NCI-H1694 (cell line): ENCODE measurements at places on chromosomes 11 and 22.

DNA sequence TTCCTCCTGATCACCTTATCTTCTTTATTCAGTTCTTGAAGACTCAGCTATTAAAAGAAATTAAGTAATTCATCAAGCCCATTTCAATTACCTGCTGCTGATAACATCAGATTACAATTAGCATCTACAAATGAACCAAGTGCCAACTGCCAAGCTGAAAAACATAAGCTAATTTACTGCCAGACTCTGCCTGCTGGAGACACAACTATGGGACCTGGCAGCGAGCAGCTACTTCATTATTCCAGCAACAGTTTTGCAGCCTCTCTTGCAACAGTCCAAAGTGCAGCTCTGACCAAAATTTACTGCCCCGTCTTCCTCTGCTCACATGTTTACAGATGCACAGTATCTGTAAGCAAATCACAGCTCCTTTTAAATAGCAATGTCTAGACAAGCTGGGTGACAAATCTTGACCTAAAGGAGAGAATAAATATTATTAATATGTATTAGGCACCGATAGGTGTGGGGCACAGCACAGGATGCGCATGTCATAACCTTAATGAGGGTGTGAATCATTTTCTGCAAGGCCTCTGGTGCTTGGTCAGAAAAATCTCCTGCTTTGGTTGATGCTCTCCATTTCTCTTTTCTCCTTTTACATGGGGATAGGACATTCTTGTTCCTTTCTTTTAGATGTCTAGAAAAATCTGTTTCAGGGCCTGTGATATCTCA, 232.2 kb upstream of the PITPNB start:
- no peak for DNase-seq

- DNase-seq: no peak
These were observed 393.7 kb downstream of the BRD1 start for GRCh38 chr22:49433717-49434611.

GRCh38 chr11:65424205-65425104, 1.9 kb downstream of the NEAT1 start:
- DNase-seq: peak; percentile 16

DNA sequence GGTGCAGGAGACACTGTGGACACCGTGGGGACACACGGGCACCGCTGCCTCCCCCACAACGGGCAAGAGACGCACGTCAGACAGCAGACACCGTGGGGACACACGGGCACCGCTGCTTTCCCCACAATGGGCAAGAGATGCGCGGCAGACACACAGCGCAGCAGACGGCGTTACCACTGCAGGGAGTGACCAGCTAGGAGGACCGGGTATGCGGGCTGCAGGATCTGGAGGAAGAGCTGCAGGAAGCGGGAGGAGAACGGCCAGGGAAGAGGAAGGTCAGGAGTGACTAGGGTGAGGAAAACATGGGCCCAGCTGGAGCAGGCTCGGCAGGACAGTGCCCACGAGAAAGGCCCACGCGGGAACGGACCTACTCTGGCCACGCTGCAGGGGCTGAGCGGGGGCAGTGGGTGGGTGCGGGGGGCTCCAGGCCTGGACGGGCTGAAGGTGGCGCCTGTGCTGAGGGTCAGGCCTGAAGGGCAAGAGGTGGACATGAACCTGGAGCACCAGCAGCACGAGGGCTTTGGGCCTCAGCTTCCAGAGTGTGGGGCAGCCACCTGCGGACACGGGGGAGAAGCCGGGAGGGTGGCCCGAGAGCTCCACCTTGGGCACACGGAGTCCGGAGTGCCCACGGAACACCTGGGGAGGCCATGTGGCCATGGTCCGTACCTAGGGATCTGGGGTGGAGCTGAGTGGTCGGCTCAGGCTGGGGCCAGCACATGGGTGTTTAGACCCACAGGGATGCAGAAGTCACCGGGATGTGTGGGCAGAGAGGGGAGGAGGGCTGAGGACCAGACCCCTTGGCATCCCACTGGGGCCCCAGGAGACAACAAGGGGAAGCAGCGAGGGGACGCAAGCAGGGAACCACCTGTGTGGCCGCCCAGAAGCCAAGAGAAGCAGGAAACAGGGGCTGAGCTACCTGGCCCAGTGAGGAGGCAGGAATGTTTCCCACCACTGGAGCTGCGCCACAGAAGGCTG, 16.5 kb downstream of the TOLLIP start:
- no peak for DNase-seq

DNA sequence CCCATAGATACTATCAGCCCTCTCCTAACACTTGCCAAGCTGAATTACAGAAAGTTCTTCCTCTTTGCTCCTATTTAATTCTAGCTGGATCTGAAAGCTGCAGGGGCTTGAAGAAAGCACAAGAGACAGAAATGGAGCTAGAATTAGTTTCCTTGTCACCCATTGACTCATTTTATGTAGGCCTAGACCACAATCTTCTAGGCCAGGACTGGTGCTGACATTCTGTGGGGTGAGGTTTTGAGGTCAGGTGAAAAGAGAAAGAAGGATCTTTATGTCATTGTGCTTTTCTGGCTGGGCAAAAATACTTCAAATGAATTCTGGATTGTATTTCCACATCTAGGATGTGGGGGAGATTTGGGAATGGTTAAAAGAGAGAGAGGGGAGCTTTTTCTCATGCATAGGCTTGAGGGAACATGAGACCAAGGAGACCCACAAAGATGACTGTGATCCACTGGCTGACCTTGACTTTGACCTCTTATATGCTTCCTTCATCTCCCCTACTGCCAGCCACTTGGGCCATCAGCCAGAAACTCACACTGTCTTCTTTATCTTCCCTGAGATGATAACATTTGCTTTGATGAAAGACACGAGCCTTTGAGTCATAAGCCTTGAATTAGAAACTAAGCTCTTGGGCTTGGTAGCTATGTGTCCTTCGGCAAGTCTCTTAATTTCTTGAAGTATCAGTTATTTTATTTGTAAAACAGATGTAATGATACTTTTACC, 274.9 kb upstream of the CADM1 start:
- no peak for DNase-seq

- no peak for DNase-seq
These were observed 1.2 kb downstream of the SERGEF start for GRCh38 chr11:18011633-18012032.

DNA sequence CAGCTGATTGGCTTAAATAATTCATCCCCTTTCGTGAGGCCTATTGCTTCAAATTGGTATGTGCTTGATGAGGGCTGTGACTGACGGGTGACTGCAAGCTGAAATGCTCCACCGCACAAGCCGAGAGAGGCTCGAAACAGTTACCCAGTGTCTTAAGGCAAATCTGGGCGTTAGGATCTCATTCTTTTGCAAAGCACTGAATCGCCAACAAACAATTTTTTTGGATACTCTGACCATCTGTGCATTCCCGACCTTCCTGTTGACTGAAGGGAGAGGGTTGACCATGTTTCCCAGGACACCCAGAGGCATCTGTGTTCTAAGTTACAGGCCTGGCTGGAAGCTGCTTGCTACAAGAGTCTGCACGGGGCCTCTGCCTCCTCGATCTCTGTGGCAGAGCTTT, 32.1 kb downstream of the CACNG2 start:
- no peak for DNase-seq

- no peak for DNase-seq
These were observed 213.9 kb upstream of the NARS2 start for GRCh38 chr11:78788533-78788932.

- DNase-seq: no peak
These were observed 22.1 kb upstream of the PSMA1 start for GRCh38 chr11:14542324-14542723.

DNA sequence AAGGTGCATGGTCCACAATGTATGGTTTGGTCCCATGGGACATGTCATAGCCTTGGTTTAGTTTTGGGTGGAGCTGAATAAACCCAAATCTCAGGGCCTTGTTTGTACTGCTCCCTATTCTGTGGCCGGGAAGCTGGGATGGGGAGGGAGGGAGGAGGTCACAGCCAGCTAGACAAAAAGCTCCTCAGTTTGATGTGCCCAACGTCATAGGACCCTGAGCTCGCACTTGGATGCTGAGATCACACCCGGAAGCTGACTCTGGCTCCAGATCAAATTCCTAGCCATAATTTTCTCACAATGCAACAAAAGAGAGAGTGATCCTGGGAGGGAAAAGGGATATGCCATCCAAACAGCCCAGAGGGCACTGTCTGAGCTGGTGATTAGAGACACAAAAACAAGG, 1.5 kb downstream of the HSPB2 start:
- no peak for DNase-seq

DNA sequence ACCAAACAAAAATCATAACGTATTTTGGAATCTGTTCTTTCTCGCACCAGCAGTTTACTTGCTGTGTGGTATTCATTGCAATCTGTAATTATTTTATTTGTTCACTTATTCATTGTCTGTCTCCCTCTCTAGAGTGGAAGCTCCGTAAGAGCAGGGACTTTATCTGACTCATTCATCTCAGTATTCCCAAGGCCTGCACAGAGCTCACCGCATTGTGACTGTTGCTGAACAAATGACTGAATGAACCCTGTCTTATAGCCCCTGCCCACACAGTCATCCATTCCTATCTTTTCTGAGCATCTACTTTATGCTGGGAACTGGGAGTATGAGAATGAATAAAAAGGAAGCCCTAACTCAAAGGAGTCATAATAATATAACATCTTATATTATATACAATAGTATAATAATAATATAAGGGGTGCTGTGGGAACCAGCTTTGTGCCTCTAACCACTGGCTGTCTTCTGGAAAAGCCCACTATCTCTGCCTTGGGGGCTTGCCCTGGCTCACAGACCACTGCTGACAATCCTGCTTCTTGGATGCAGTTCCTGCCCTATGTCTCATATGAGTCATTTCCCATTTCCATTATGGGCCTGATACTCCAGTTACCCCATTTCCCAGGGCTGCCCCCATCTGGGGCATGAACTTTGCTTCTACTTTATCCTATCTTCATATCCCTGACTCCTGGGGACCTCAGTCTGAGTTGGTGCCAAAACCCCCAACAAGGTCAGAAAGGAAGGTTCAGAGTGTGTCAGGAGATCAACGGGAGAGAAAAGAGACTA, 11.0 kb downstream of the XRRA1 start:
- DNase-seq: no peak

DNA sequence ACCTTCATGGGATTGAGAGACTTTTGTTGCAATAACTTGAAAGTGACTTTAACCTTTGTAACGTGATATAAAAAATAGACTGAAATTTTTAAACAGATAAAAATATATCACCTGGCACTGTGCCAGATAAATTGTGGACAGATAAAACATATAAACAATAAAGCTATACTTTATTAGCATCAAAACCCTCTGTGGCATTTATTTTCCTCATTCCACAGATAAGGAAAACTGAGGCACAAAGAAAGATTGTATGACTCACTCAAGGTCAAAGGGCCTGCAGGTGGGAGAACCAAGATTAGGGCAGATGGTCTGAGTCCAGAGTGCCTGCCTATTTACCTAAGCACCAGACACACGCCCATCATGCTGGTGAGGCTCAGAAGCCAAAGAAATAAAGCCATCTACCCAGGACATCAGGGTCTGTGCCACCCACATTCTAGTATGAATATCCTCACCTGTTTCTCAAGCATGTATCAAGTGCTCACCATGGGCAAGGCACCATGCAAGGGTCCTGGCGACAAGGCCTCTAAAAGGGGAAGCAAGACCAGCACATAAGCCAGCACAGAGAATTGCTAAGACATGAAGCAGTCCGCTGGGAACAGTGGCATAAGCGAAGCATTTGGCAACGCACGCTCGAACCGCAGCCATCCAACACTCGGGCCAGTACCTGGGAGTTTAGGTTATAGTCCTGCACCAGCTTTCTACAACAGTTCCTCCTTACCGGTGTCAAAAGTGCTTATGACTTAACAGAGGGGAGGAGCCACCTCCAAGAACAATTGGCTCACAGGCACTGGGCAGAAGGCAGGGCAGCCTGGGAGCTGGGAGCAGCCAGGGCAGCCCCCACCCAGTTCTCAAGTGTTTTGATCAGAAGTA, 17.6 kb downstream of the MYH9 start:
- peak; percentile 7 for DNase-seq

DNA sequence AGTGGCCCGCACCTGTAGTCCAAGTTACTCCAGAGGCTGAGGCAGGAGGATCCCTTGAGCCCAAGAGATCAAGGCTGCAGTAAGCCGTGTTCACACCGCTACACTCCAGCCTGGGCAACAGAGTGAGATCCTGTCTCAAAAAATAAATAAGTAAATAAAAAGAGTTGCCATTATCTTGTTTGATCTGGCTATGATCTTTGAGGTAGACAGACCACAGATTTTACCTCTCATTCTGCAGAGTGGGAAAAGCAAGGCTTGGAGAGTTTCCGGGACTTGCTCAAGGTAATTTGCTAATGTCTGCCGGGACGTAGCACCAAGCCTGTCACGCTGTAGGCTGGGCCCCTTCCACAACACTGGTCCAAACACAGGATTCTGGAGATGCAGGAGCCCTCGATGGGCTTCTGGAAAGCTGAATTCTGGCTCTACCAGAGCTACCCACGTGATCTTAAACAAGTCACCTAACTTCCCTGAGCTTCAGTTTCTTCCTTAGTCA, 6.8 kb downstream of the GRAP2 start:
- DNase-seq: no peak

DNA sequence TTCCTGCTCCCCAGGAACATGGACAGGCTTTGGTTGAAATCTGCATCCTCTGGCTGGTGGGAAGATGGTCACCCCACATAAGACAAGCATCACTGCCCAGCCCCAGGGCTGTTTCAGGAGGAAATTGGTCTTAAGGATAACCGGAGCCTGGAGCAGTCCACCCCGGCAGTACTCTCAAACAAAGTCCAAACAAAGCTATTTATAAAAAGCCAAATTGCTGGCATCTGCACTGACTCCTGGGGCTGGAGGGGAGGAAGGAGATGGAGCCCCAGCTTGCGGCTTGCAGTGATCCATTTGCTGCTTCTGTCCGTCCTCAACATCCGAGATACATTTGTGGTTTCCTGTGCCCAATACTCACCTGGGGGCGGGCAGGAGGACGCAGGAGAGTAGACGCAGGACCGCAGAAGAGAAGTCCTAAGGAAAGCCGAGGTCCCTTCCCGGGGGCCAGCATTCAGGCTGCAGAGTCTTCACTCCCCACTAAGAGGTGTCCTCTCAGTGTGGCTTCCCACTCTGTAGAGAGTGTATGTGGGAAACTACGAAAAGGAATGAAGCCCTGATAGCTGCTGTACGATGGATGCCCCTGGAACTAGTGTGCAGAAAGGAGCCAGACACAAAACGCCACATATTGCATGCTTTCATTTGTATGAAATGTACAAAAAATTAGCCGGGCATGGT, 107.3 kb upstream of the FGF3 start:
- no peak for DNase-seq

DNA sequence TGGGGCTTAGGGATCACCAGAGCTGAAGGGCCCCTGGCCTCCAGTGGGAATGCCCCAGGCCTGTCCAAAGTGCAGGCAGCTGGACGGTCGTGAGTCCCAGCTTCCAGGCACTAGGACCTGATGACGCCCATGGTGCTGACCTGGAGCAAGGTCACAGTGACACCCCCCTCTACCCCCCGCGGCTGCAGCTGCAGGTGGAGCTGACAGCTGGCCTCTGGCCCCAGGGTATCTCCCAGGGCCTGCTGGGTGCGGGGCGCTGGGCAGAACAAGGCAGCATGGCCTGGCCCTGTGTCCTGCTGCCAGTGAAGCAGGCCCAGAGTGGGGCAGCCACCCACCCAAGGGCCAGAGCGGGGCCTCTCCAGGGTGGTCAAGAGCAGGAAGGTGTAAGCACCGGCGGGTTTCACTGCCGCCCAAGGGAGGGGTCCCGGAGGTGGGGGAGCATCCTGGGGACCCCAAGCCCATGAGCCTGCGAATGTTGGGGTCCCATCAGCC, 553 bp upstream of the TCIRG1 start:
- no peak for DNase-seq
